Fibroblast of skin of right biceps (primary cell): ENCODE measurements at places on chromosomes 1 and 21.
A peak's percentile ranks its signal among the peaks of the same experiment; 100 is the strongest.

GRCh38 chr1:232562855-232563510 is 67.0 kb downstream of the SIPA1L2 start:
- DNase-seq: no peak

DNA sequence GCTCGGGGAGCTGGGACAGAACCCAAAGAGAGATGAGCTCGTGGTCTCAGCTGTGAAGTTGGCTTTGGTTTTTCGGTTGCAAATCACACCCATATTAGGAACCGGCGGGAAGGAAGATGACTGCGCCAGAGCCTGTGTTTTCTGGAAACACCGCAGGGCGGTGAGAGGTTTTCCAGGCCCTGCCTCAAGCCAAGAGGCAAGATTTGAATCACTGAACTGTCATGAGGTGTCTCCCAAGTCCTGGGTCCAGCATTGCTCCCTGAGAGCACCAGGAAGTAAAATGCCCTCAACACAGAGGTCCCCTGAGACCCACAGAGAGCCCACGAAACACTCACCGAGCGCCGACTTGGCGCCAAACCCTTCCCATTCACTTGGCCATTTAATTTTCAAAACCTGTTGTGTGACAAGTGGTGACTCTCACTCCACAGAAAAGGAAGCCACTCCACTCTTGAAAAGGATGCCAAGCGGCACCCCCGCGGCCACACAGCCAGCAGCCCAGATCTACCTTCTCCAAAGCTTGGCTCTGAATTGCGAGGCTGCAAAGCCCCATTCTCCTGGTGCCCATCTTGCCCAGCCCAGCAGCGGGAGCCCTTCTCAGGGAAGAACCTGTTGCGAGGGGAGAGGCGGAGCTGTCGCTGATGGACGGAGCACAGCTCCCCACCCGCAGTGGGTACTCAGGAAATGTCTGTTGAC is 99.0 kb upstream of the RUNX3 start:
- DNase-seq: no peak

GRCh38 chr1:41868241-41868998 is 50.3 kb downstream of the HIVEP3 start:
- DNase-seq: peak; percentile 35

GRCh38 chr1:159188375-159188788 is 16.3 kb upstream of the ACKR1 start:
- peak; percentile 35 for DNase-seq

DNA sequence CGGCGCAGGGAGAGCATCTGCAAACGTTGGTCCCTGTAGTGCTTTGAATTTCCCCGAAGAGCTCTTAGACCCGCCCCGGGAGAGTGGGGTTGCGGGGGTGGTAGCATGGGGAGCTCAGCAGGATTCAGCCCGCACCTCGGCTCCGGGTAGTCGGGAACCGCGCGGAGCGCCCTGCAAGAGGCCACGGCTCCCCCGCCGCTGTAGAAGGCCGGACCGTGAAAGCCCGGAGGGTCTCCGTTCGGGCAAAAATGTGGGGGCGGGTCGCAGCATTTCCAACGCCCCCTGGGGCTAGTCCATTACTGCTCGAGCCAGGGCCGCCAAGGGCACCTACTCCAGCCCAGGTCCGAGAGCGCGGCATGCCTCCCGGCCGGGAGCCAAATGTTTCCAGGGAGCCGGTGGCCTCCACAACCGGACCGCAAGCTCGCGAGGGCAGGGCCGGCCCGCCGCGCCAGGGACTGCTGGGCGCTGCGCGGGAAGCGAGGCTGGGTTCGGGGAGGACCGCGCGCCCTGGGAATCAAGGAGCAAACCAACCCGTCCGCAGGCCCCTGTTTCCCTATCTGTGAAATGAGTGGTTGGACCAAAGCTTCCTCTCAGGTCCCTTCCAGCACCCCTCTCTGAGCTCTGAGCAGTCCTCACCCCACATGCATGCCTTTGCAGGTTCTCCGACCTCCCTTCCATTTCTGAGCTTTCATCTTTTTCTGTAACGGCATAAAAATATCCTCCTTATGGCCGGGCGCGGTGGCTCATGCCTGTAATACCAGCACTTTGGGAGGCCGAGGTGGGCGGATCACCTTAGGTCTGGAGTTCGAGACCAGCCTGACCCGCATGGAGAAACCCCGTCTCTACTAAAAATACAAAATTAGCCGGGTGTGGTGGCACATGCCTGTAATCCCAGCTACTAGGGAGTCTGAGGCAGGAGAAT is 775 bp upstream of the TMEM63A start:
- DNase-seq: peak; percentile 41

GRCh38 chr1:243917863-243918565 is 68.0 kb upstream of the AKT3 start:
- no peak for DNase-seq

DNA sequence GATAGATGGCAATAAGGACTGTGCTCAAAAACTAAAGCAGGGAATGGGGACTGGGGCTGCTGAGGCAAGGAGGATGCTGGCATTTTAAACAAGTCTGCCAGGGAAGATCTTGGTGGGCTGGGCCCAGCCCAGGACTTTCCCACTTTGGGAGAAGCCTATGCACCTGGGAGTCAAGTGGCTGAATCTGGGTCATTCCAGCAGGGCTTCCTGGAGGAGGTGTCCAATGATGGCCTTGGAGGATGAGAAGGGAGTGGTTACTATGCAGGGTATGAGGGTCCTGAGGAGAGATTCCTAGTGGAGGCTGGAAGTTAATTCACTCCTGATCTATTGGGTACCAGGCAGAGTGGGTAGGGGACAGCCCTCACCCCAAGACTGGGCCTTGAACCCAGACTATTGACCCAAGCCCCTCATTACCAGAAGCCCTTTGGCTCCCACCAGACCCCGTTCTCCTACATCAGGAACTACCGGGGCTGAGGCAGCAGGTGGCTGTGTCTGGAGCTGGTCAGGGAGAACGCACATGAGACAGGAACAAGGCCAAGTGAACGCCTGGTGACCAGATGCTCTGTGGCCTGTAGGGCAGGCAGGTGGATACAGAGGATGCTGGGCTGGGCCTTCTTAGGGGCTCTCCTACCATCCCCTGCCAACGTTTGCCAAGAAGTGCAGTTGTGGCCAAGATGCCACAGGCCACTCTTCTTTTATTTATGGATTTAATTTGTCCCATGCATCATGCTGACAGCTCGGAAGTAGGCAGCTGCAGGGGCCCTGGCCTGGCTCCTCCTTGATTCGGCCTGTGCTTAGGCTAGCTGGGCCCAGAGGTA is 18.3 kb upstream of the LRP8 start:
- DNase-seq: no peak

DNA sequence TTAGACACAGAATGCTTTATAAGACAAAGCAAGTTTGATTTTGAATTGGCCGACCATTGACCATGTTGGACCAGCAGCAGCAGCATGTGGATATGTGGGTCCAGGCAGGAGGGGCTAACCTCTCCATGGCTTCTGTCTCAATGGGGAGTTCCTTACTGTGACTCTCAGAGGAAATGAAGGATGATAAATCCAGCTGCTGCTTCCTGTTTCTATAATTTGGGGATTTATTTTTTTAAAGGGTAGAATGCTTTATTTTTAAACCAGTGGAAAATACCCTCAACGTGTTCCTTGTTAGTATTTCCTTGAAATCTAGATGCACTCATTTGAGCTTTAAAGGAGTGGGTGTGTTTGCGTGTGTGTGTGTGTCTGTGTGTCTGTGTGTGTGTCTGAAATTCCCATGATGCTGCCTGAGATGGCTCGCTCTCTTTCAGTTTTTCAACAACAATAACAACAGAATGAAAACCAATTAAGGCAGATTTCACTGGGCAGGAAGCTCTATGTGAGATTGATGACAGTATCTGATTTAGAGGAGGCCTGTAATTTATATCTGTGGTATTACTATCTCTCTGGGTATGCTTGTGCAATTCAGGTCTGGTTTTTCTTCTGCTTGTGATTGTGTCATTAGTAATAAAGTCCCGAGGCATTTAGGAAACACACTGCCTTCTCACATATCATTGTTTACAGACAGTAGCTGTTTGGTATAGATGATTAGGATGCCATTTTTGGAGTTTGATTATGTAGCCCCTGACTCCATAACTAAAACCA is 86.1 kb upstream of the ZNF326 start:
- DNase-seq: peak; percentile 86

GRCh38 chr1:30083800-30084464 is 639.5 kb downstream of the MATN1 start:
- DNase-seq: peak; percentile 87

DNA sequence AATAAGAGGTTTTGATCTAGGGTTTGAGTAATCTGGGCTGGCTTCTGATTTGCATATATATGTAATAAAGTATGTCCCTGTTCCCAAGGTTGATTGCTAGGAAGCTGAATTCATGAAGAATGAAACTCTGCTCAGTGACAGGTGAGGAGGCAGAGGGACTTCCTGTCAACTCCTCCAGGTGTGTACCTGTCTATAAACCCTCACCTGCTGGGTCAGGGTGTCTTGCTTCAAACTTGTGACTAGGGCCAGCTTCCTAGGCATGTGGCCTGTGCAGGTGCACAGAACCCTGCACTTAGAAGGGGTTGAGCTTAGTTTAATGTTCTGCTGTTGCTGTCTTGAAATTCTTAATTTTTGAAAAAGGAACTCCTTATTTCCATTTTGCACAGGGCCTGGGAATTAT is 21.1 kb downstream of the OLFML3 start:
- DNase-seq: no peak

- DNase-seq: no peak
These were observed 65.7 kb downstream of the GADD45A start for GRCh38 chr1:67750691-67751054.

GRCh38 chr1:81587426-81587825 is 213.3 kb upstream of the ADGRL2 start:
- DNase-seq: no peak

DNA sequence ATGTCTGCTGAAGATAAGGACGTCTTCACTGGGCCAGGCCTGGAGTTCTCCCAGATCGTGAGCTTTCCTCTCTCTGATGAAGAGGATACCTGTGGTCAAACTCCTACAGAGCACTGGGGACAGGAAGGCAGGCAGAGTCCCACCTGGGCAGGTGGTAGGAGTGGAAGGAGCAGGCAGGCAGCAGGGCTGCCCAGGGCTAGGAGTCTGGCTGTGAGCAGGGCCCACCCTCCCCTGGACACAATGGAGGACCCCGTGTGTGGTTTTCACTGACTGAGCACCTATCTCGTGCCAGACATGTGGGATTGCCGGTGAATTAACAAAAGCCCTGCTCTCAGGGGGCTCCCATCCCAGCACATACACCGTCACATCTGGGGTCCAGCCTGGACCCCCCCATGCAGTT is 4.9 kb upstream of the SAMD11 start:
- no peak for DNase-seq

GRCh38 chr1:55337801-55338447 is 122.8 kb upstream of the USP24 start:
- peak; percentile 66 for DNase-seq

DNA sequence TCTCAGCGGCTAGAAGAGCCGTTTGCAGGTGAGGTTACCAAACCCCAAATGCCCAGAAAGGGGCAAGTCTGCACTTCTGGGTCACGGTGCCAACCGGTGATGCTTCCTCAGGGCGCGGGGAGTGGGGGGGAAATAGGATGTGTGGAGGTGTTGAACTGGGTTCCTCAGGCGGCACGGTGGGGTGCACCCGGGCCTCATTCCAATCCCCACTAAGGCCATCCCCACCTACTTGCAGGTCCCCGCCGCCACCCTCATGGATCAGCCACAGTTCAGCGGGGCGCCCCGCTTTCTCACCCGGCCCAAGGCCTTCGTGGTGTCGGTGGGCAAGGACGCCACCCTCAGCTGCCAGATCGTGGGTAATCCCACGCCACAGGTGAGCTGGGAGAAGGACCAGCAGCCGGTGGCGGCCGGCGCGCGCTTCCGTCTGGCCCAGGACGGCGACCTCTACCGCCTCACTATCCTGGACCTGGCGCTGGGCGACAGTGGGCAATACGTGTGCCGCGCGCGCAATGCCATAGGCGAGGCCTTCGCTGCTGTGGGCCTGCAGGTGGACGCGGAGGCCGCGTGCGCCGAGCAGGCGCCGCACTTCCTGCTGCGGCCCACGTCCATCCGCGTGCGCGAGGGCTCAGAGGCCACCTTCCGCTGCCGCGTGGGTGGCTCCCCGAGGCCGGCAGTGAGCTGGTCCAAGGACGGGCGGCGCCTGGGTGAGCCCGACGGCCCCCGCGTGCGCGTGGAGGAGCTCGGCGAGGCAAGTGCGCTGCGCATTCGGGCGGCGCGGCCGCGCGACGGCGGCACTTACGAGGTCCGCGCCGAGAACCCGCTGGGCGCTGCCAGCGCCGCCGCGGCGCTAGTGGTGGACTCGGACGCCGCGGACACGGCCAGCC is 3.9 kb downstream of the OBSCN start:
- DNase-seq: no peak

DNA sequence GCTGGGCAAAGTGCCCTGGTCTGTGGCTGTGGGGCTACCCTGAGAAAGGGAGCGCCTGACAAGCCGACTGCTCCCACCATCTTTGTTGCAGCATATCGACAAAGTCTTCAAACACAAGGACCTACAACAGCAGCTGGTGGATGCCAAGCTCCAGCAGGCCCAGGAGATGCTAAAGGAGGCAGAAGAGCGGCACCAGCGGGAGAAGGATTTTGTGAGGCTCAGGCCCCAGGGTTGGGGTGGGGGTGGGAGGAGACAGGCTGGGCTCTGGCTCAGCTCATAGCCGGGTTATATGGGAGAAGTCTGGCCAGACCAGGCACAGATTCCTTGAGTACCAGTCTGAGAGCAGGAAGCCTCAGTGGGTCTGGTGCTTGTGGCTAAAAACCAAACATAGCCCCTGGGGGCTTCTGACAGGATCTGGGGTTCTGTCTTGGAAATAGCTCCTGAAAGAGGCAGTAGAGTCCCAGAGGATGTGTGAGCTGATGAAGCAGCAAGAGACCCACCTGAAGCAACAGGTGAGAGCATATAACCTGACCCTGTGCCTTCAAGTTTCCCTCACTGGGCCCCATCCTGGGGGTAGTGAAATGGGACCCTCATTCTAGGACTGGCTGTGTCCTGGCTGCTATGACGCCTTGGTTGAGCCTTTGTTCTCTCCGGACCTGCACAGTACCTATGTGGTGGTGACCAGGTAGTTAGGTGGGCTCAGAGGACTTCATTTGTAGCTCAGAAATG is 8.0 kb upstream of the CCDC28B start:
- no peak for DNase-seq

DNA sequence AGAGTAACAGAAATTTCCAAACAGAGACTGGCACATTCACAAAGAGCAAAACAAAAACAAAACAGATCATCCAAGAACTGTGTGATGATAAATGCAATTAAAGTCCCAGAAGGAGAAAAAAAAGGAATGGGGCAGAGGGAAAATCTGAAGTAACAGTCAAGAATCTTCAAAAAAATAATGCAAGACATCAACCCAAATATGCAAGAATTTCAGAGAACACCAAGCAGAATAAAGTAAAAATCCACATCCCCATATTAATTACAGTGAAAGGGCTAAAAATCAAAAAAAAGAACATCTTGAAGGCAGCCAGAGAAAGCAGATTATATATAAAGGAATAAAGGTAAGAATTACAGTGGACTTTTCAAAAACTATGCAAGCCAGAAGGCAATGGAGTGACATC is 67.1 kb downstream of the FOXJ3 start:
- DNase-seq: no peak

DNA sequence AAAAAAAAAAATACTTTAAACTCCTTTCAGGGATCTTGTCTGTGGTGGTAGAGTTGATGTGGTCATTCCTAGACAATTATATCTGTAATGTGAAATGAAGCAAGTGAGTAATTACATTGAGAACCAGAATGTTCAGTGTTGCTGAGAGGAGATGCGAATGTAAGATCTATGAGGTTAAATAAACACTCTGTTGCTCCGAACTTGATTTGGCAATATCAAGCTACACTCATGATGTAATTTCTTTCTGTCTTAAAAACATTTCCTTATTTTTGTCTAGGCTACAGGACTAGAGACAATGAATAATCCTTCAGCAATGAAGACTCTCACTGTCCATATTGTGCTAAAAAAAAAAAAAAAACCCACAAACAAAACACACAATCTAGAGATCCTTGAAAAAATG is 63.1 kb upstream of the IGSF5 start:
- DNase-seq: peak; percentile 82
